ENCODE measurements at places on chromosomes 16 and 17.

DNA sequence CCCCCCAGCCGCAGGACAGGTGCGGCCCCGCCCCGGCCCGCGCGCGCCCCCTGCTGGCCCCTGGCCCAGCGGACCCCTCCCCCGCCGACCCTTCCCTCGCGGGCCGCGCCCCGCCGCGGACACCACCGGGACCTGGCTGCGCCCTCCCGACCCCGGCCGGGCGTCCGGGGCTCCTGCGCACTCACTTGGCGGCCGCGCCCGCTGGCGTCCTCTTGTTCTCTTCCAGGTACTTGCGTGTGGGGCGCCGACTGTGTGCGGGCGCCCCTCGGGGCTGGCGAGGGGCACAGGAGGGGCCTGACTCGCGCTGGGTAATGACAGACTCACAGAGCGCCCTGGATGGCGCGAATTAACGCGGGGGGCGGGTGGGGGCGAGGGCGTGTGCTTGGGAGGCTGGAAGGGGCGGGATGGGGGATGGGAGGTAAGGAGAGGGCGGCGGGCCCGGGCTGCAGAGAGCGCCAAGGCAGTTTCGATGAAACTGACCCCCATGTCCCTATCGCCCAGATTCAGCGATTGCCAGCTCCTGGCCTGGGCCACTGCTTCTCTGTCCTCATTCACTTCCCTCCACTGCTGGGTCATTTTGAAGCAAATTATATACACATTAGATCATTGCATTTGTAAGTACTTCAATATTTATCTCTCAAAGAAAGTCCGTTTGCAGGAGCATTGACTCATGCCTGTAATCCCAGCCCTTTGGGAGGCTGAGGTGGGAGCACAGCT is 445 bp upstream of the DBNDD1 start:
- peak; percentile 64 for DNase-seq

DNA sequence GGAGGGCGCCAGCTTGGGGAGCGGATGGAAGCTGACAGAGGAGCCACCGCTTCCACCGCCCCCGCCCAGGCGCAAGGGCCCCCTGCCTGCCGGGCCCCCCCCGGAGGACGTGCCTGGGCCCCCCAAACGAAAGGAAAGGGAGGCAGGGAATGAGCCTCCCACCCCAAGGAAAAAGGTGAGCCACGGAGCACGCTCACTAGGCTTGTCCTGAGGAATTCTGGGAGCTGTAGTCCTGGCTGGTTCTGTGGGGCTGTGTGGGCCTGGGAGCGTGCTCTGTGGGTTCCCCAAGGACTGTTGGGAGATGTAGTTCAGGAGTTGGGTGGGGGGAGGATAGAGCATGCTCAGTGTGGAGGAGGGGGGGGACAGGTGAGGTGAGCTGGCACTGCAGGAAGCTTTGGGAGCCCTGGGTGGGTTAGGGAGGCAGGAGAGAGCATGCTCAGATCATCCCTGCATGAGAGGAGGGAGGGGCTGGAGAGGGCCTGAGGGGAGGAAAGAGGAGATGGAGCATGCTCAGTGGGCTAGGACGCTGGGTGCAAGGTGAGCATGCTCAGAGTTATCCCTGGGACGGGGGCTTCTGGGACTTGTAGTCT is 4.5 kb downstream of the FBXL19 start:
- DNase-seq: no peak

GRCh38 chr17:65449495-65449894 is 112.0 kb downstream of the AXIN2 start:
- no peak for DNase-seq

GRCh38 chr16:50942143-50942542 is 200.3 kb downstream of the CYLD start:
- DNase-seq: no peak

- DNase-seq: no peak
These were observed 17.5 kb downstream of the UBALD1 start for GRCh38 chr16:4597174-4597573.

- DNase-seq: peak; percentile 48
These were observed 5.6 kb downstream of the PNPO start for GRCh38 chr17:47946929-47947397.

GRCh38 chr17:16933317-16934132 is 38.4 kb downstream of the TNFRSF13B start:
- no peak for DNase-seq

DNA sequence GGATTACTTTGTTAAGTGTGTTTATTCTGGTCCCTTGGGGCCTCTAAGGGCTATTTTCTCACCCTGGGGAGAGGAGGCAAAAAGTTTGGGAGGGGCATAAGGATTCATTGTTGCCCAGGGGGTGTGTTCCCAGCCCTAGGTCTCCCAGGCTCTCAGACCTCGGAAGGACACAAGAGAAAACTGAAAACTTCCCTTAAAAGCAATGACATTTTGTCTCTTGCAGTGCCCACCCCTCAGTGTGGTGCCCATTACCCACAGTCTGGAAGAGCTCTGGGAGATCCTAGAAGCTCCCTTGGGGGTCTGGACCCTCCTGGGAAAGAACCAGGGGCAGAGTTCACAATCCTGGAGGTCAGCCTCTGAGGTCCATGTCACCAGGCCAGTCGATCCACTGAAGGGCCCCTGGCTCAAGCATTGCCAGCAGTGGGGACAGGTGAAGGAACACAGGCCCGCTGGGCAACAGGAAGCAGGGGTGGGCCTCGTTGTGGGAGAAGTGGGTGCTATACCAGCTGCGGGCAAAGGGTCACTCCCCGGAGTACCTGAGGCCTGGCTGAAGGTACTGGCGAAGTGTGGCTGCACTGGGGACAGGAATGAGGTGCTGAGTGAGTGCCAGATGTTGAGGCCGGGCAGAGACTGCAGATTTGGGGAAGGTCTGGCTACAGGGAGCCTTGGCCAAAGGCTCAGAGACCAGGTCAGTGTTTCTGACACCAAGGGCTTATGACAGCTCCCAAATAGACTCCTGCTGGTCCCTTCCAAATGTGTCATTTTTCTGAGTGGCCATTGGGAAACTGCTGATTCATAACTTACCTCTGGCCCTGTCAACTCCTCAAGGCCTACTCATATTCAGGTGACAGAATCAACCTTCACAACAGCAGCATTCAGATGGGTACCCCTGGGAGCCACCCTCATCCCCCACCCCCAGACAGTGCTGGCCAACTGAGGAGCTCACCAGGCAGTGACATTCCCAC is 4.6 kb upstream of the ZNF747 start:
- no peak for DNase-seq

DNA sequence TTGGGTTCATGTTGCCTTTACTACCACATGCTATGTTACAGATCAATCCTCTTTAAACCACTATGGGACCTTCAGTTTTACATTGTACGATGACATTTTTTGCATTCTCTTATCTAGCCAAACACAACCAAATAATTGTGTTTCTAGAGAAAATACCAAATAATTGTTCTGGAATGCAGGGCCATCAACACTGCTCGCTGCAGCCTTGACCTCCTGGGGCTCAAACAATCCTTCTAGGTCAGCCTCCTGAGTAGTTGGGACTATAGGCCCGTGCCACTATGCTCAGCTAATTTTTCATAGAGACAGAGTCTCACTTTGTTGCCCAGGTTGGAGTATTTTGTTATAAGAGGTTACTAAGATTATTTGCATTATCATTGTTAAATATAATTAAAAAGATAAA is 237.5 kb upstream of the PMFBP1 start:
- DNase-seq: no peak

DNA sequence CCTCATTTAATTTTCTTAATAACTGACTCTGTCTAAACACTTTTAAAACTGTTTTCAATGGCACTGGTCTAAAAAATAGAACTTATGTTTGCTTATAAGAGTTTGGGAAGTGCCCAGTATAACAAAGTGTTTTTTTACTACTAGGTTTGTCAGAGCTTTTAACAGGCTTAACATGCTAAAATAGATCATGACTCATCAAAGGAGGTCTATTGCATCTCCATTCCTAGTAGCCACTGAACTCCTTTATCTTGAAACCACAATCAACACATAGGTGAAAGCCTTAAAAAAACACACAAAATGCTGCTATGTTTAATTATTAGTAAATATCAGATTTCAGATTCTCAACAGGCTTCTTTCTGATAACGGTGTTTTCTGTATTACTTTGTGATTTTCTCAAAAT is 196.4 kb upstream of the KIF2B start:
- no peak for DNase-seq

- DNase-seq: no peak
These were observed 13.8 kb upstream of the SEZ6 start for GRCh38 chr17:29019475-29020181.

DNA sequence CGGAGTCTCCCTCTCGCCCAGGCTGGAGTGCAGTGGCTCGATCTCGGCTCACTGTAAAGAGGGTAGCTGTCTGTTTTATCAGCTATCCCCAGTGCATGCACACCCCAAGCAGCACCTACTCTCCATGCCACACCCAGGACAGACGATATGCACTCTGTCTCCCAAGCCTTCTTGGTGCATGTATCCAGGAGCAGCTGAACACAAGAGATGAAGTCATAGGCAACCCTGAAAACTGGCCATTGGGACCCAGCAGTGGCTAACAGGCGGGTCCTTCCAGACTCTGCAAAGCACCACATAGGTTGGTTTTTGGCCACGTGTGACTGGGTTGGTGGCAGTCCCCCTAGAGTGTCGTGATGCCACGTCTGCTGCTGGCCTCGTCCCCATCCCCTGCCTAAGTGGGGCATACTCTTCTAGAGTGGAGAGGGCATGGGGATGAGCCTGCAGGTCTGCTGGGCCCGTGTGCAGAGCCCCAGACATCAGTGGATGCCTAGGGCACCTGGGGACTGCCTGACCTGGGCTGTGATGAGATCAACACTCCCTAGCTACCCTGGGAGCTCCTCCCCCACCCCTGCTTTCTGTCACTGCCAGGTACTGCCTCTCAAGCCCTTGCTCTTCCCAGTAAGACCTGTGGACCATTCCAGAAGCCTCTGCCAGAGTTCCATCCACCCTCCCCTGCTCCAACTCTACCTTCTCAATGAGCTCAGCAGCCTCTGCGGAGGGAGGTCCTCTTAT is 9.3 kb downstream of the PDE6G start:
- no peak for DNase-seq

DNA sequence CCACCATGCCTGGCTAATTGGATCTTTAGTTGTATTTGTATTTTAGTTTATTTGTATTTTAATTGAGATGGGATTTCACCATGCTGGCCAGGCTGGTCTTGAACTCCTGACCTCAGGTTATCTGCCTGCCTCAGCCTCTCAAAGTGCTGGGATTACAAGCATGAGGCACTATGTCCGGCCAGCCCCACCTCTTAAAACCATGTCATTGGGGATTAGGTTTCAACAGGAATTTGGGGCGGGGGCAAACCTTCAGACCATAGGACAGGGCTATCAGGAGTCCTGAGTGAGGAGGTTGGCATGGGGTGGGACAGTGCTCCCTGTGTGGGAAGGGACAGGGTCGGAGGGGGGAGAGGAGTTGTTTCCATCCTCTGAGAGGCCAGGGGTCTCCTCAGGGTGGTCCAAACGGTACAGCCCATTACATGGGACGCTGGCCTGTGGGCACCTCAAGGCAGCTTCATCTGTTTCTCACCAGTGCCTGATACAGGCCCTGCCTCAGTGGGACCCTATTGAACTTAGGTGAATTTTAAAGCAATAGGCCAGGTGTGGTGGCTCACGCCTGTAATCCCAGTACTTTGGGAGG is 21.6 kb downstream of the GAA start:
- no peak for DNase-seq

- DNase-seq: no peak
These were observed 93.7 kb downstream of the CA10 start for GRCh38 chr17:52064791-52065211.

DNA sequence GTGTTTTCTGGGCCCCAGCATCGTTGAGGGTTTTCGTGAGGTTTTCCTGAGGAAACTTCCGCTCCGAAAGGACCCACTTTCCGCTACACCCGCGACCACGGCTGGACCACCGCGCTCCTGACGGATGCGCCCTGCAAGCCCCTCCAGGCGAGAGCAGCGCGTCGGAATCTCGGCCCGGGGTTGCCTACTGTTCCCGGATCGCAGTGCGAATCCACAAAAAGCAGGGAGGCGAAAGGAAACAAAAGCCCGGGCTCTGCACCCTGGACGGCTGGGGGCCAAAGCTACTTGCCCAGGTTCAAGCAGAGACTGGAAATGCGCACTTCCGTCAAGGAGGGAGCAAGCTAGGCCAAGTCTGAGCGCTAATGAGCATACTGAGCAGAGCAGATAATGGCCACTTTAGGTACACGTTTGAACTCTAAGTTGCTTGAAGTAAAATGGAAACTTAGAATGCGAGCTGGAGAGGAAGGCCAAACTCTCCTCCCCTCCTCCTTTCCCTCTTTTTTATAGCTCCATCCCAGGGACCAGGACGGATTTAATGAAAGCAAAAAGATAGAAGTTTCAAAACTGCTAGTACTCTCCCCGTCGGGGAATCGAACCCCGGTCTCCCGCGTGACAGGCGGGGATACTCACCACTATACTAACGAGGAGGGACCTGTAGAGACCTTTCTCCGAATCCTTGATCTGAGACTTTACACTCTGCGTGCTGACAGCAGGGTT is 11.4 kb upstream of the AURKB start:
- peak; percentile 90 for DNase-seq

DNA sequence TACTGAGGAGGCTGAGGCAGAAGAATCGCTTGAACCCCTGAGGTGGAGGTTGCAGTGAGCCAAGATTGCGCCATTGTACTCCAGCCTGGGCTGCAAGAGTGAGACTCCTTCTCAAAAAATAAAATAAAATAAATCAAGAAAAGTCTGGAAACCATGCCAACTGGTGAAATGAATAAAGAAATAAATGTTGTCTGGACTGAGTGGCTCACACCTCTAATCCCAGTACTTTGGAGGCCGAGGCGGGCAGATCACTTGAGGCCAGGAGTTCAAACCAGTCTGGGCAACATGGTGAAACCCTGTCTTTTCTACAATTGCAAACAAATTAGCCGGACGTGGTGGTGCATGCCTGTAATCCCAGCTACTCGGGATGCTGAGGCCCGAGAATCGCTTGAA is 744 bp upstream of the LRRC37A3 start:
- no peak for DNase-seq

DNA sequence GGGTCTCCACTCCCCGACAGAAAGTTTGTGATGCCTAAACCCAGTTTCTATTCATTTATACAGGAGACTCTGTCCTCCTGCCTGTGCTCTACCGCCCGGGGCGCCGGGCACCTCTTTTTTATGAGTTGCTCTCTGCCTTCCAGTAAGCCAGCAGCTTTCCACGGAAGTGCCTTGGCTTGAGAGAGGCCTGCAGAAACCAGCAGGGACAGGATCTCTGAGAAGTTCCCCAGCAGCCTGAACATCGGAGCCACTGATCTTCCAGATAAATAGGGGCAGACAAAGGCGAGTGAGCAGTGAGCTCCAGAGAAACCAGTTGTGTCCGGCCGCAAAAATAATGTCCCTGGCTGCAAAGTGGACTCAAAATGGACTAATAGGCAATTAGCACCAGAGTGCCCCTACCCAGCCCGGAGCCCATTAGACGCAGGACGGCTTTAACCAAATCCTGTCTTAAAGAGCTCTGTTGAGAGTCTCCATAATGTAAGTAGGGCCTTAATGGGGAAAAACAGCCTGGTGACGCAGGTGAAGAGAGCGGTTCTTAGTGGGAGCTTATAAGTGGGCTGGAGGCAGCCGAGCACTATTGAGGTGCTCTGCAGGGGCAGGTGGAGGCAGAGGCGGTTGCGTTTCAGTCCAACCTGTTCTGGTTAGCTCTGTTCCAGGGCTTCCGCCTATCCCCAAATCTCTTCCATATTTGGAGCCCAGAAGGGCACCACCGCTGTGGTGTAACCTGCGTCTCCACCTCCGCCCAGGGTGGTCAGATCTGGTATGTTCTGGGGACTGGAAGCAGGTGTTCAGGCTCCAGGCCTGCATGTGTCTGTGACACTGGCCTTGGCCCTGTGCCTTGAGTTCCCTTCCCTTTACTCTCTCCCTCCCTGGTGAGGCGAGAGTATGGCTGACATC is 74.1 kb downstream of the NT5M start:
- no peak for DNase-seq
